LNCaP clone FGC (cell line): ENCODE measurements at places on chromosomes 5 and 9.
A peak's percentile ranks its signal among the peaks of the same experiment; 100 is the strongest.

DNA sequence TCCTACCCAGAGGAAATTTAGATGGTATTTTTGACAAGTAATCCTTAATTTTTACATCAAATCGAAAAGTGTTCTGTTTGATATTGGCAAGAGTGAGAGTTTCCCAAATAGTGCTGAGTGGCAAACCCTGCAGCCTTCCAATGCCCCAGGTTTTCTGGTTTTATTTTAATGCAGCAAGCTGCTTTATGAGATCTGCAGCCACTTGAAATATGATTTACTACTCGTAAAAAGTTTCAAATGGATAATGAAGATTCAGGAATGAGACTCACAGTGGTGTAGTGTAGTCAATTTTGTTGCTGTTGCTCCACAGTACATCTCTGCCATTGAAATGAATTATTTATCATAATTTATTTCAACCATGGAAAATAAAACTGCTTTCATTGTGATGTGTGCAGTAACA, 23.6 kb upstream of the TLX3 start:
- no peak for DNase-seq

- no peak for DNase-seq
Measured at GRCh38 chr5:81904166-81904565, 67.7 kb upstream of the ATG10 start.

- no peak for DNase-seq
Measured at GRCh38 chr9:69190086-69190862, 16.2 kb downstream of the TJP2 start.

DNA sequence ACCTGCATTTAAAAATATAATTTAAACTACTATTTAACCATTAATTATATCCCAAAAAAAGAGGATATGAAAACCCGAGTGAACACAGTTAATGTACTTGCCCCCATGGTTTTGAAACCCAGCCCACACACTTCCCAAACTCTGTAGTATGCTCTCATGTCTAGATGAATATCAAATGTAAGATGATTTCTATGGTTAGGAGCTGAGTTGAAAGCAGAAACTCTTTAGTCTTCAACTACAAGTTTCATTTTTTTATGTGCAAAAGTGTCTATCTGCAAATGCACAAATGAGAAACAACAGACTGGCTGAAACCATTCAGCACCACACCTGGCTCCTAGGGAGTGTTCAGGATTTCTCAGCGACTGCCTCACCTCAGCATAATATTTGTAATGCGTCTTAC, 183.3 kb downstream of the SEMA5A start:
- no peak for DNase-seq

DNA sequence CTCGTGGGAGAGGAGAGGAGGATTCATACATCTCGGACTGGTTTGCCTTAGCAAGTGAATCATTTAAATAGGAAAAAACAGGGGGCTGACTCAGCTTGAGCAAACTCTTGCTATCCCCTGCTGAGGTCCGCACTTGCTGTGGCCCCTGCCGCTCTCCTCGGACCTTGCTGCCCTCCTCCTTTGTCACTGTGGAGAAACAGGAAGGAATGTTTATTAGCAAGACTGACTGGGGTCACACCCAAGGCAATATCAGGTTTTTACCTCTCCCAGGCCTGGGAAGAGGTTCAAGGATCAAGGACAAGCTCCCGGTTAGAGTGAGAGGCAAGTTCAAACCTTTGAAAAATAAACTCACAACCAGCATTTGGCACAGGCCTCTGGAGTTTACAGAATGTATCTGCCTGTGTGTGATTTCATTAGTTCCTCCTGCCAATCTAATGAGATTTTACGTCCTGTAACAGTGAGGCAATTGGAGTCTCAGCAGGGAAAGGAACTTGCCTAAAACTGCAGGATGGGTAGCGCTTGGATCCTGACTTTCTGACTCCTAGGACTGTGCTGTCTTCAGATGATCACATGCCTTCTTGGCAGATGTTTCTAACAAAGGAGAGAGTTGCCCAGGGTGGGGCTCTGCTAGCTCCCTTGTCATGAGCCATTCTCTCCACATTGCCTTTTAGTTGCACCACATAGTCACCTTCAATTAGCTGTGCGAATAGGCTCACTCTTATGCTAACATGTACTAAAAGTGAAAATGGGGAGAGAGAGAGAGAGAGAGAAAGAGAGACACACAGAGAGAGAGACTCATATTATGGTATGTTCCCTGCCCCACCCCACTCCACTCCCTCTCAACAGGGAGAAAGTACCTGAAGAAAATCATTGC, 108.6 kb upstream of the CDKN2B start:
- no peak for DNase-seq

GRCh38 chr5:87126869-87127268, 140.8 kb upstream of the RASA1 start:
- no peak for DNase-seq

- no peak for DNase-seq
Measured at GRCh38 chr5:129935626-129936025, 31.4 kb downstream of the CHSY3 start.

DNA sequence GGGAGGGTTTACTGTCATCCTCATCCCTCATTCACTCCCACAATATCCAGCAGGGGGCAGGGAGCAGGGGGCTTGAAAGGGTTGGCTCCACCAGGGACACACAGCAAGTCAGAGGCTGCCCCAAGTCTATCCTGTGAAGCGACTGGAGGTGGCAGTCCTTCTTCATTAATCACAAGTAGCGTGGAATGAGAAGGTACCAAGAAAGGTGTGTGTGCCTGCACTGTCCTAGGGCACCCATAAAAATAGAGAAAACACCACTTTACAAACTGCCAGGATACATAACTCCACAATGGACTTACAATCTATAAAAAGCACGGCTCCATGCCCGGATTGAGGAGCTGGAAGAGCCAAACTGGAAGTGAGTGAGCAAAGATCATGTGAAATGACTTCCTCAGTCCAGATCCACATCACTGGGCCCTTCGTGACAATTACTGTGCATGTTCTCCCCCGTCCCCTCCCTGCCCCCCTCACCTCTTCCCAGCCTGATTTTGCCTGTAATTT, 183.9 kb downstream of the SLIT3 start:
- no peak for DNase-seq

- DNase-seq = peak; percentile 60
Measured at GRCh38 chr9:78035383-78035993, 3.9 kb upstream of the GNAQ start.

GRCh38 chr9:13817754-13818278, 496.1 kb downstream of the NFIB start:
- DNase-seq = no peak

GRCh38 chr5:933251-933861, 40.7 kb downstream of the TRIP13 start:
- DNase-seq = no peak

DNA sequence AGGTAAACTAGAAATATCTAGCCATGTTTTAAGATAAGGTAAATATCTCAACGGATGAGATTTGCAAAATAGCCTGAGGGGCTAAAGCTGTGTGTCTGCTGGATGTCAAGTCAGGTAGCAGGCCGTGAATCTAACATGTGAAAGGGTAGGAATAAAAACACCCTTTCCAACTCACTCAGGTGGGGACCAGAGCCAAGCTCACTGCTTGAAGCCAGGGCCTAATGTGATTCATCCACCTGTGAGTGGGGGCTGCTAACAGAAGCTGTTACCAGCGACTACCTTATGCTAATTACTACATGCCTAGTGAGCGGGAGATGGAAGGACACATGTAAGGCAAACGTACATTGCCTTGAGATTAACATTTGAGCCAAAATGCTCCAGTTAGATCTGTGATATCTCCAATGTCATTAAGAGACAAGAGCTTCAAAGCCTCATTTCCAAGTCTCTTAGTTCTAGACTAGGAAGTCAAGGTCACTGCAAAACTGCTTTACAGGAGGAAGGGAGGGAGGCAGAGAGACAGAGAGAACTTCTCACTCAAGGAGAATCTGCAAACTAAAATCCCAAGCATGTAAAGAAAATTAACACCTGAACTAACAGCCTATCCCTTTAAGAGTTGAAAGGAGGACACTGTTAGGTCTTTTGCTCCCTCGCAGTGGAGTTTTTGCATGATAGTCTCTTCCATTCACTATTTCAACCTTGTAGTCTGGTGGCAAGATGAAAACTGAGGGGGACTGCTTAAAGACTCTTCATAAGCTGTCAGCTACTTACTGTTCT, 141.6 kb upstream of the RPS23 start:
- no peak for DNase-seq

DNA sequence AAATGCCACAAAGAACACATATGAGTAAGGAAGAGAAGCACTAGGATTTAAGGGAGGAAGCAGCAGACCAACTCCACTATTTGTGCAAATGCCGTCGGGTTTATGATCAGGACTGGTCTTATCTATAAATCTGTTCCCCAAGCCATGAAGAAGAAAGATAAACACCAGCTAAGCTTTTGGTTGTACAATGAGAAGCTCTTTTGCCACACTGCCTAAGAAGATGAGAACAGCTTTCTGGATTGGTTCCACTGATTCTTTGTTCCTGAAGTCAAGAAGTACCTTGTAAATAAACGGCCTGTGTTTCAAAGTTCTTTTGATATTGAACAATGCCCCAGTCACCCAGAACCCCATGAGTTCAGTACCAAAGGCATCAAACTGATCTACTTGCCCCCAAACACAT, 93.9 kb downstream of the RFX3 start:
- DNase-seq = peak; percentile 88

DNA sequence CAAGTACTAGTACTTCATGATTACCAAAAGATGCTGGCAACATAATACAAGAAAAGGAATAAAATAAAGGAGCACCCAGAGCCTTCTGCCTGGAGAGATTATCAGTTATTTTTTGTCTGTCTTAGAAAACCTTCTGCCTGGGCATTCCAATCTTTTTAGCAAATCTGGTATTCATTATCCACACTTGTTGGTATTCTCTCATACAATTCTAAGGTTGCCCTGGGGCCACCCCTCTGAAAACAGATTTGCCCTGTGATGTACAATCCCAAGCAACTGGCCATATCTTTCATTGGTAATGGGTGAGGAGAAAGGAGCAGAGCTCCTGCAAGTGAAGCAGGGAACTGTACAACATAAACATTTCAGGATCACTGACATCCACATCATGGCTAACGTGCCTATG, 47.8 kb downstream of the WDR41 start:
- DNase-seq = no peak

GRCh38 chr5:151406322-151406947, 41.0 kb upstream of the SLC36A1 start:
- no peak for DNase-seq

DNA sequence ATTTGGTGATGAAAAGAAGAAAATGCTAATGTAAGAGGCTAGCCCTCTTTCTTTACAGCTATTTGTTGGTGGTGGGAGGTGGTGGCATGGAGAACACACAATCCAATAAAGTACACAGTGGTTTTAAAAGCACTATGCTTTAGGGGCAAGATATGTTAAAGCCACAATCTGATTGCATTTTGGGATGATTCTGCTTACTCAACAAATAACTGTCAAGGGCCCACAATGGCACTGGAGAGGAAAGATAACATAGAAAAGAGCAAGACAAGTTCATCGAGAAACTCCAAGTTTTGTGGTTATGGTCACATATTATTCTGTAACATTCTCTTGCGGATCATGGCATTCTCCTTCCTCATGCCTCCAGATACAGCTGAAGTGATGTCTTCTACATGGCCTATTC, 38.8 kb downstream of the OTP start:
- no peak for DNase-seq

- no peak for DNase-seq
Measured at GRCh38 chr5:62608529-62609511, 30.2 kb downstream of the LRRC70 start.

DNA sequence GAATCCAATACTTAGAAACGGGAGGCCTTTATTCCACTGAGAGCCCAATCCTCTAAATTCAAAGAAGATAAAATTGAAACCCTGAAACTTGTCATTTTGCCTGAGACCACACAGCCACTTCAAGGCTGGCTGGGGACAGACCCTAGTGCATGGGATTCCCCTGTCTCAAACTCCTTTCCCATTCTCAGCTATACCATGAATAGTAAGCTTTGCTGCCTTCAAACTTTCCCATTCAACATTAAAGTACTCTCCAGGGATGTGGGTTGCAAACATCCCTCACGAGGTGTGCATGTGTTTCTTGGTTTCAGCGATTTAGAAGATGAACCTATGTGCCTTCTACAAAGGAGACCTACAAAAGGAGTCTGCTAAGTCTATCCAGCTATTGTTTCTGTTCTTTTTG, 64.6 kb downstream of the GABRB2 start:
- no peak for DNase-seq

GRCh38 chr9:38670542-38671371, 49.2 kb downstream of the FAM240B start:
- DNase-seq = no peak

GRCh38 chr9:112420208-112420607, 40.3 kb downstream of the HSDL2 start:
- no peak for DNase-seq

DNA sequence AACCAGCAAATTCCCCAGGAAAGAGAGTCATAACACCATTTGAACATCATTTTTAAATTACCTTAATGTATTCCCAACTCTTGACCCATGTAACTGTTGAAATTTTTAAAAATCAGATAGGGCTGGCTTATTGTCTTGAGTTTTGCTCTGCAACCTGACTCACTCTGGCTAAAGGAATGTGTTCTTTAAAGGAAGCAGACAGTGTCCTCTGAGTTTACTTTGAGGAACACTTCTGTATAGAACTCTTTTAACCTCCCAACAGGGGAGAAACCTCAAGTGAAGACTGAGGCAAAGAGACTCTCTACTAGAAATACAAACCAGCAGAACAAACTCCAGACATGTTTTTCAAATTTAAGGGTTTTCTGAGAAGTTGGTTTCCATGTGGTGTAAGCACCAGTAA, 248.9 kb downstream of the CWC27 start:
- DNase-seq = no peak

DNA sequence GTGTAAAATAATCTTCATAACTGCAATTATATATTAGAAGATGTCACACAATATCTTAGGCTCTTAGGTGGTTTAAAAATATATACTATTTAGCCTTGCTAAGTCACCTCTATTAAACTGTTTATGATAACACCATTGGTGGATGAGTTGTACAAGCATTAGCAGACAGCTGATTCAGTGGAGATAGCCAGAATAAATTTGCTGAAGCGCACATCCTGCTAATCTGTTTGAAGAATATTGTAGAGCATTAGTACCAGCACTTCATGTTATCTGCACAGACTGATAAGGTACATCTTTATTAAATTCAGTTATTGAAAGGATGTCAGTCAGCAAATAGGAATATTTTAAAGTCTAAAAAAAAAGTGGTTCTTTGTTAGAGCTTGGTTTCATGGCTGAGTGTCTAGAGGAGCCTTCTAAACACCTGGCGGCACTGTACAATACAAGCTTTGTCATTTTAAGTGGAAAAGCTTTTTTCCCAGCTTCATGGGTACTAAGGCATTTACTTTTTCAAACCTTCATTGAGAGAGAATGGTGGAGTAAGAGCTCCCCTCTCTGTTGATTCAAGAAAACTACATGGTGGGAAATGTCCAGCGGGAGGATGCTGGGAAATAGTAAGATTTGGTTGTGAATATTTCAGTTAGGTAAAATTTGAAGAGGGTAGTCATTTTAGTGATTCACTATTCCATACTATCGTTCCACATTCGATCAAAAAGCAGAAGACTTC, 275.1 kb downstream of the SLF1 start:
- no peak for DNase-seq

DNA sequence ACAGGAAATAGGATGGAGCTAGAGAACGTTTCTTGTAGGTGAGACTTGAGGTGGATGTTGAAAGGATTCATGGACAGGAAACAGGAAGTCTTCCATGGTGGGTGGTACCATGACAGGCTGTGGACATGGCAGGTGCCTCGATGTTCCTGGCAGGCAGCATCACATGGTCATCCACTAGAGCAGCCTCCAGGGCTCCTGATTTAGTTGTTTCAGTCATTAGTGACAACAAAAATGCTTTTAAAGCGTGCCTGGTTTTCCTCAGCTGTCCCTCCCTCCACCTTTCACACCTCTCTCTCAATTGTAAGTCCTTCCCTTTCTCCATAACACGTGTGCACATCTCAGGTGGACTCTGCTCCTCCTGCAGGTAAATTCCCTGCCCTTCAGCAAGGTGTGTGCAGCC, 25.2 kb upstream of the ASPN start:
- DNase-seq = no peak
